ENCODE measurements at places on chromosomes 1 and 21.

GRCh38 chr1:18597160-18598042 lies 33.2 kb upstream of the PAX7 start:
- peak; percentile 63 for DNase-seq

GRCh38 chr1:92851729-92852128 lies 19.9 kb downstream of the RPL5 start:
- DNase-seq, result no peak

GRCh38 chr1:99270646-99271045 lies 6.4 kb downstream of the PLPPR4 start:
- no peak for DNase-seq

GRCh38 chr1:219050822-219051125 lies 122.9 kb upstream of the LYPLAL1 start:
- DNase-seq, result no peak

- no peak for DNase-seq
Measured at GRCh38 chr1:247528812-247529474, 7.3 kb downstream of the OR2C3 start.

Data from activated CD4-positive, alpha-beta T cell treated with anti-CD3 and anti-CD28 coated beads, Interleukin-2, amount 50 U/mL, for 48 hours (primary cell).